ENCODE measurements at places on chromosomes 7 and 10.

DNA sequence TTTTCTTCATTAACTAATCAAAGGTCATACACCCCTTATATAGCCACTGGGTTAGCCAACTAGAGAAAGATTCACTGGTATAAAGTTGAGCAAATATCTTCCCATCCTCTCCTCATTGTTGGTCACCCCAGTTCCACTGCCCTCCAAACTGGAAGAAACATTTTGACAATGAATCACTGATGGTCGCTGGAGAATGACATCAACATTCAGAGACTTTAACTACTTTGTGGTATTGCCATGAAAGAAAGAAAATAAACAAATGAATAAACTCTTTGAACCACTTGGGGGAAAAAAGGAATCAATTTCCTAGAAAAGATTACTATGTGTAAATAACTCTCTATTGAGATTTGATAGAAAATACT, 23.4 kb downstream of the HYCC1 start:
- DNase-seq = no peak

GRCh38 chr10:101670635-101671034, 24.3 kb downstream of the FBXW4 start:
- DNase-seq = no peak

DNA sequence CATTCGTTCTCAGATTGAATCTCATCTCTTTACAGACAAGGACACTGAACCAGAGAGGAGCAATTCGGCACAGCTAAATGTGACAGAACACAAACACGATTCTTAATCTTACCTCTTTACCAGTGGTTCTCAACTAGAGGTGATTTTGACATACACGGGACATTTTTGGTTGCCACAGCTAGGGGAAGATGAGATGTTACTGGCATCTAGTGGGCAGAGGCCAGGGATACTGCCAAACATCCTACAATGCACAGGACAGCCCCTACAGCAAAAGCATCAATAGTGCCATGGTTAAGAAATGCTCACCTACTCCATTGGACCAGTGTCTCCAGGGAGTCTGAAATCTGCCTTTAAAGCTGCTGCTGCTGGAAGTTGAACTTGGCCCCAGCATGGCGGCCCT, 27.3 kb downstream of the PDE1C start:
- no peak for DNase-seq

- DNase-seq = peak; percentile 83
These were observed 35.5 kb upstream of the WAPL start for GRCh38 chr10:86556933-86557649.

DNA sequence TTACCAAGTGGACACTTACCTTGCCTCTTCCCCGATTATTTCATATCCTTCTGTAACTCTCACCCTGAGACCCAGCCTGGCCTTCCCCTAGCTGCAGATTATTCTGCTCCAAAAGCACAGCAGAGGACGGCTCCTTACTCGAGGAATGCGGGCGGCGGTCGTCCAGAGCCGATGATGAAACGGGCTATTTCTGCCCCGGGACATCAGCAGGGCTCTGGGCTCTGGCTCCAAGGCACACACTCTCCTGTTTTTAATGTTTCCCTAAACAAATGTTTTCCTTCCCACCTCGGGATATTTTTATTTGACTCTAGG, 343 bp upstream of the C10orf71 start:
- no peak for DNase-seq

GRCh38 chr10:69974551-69975155, 78.0 kb upstream of the MACROH2A2 start:
- no peak for DNase-seq

GRCh38 chr10:133160826-133161471, 930 bp downstream of the KNDC1 start:
- DNase-seq = no peak

- no peak for DNase-seq
These were observed 460.1 kb downstream of the MAGI2 start for GRCh38 chr7:78993341-78993740.

GRCh38 chr10:132962623-132963429, 20.5 kb upstream of the CFAP46 start:
- no peak for DNase-seq

DNA sequence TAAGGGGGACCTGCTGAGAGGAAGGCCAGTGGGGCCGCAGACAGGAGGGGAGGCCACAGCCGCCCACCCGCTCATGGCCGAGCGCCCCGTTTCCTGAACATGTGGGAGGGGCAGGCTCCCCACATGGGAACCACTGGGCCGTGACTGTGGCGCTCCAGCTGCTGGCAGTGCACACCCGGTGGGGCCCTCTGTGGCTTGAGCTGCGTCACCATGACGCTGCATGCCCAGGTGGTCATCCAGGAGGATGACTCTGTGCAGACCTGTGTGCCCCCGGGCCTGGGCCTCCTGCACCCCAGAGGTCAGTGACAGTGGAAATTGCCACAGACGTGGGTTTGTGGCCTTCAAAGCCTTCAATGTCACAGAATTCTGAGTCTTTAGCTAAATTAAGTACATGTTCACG, 85.1 kb downstream of the MGMT start:
- no peak for DNase-seq

GRCh38 chr7:34133356-34133982, 228.1 kb downstream of the BMPER start:
- no peak for DNase-seq

DNA sequence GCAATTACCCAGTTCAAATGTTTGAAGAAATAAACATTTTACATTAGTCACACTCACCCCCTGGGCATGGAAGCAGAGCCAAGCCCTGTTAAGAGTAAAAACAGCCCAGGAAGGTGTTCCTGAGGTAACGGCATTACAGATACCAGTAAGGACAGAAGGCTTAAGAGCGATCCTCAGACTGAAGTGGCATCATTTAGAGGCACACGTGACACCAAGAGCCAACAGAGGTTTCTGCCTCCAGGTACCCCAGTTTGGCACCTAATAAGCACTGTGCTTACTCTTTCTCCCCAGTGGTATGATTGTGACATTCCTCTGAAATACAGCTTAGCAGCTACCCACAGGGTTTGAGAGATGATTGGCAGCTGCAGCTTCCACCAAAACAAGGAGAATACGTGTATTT, 17.2 kb downstream of the MMS19 start:
- no peak for DNase-seq

- no peak for DNase-seq
These were observed 41.8 kb downstream of the APBB1IP start for GRCh38 chr10:26479766-26480492.

DNA sequence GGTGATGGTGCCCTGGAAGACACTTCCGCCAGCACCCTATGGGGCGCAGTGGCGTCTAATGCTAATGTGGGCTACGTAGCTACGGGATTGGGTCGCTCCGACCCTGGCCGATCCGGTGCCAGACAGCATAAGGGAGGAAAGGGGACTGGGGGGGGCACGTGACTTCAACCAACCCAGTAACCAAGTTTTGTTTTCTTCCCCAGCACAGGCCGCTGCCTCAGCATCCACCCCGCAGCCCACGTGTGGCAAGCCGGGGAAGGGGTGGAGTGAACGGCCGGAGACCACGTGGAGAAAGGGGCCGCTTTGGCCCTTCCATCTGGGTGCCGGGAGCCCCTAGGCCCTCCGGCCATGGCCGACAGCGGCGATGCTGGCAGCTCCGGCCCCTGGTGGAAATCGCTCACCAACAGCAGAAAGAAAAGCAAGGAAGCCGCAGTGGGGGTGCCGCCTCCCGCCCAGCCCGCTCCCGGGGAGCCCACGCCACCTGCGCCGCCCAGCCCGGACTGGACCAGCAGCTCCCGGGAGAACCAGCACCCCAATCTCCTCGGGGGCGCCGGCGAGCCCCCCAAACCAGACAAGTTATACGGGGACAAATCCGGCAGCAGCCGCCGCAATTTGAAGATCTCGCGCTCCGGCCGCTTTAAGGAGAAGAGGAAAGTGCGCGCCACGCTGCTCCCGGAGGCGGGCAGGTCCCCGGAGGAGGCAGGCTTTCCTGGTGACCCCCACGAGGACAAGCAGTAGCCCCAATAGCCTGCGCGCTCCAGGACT, 2.5 kb downstream of the PRR15 start:
- DNase-seq = no peak

DNA sequence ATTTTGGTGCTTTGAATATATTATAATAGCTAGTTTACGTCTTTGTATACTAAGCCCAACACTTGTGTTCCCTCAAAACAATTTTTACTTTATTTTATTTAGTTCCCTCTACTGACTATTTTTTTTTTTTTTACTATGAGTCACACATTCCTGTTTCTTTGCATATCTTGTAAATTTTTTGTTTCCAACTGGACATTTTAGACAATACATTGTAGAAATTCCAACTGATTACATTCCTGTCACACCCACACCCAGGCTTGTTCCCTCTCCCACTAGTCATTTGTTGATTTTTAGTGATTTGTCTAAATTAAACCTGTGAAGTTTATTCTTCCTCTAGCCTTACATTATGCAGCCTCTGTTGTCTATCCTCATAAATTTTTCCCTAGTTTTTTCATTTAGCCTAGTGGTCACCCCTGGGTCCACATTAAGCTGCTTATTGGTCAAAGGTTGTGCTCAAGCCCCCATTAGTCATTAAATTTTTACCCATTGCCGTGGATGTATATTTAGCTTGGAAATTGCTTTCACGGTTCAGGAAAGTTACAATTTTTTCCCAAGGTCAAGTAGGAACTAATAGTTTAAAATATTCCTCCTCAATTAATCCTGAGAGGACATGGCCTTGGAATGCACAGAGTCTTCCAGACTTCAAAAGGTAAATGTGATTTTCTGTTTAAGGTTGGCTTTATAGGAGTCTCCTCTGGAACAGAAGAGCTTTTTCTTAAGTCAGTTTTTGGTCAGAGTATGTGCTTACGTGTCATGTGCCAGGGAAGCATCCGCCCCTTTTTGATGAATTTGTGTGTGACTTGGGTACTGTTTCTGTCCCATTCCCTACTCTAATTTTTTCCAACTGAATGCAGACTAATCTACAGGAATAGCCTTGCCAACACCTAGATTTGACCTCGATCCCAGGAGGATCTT, 207.6 kb upstream of the TMEM72 start:
- no peak for DNase-seq

DNA sequence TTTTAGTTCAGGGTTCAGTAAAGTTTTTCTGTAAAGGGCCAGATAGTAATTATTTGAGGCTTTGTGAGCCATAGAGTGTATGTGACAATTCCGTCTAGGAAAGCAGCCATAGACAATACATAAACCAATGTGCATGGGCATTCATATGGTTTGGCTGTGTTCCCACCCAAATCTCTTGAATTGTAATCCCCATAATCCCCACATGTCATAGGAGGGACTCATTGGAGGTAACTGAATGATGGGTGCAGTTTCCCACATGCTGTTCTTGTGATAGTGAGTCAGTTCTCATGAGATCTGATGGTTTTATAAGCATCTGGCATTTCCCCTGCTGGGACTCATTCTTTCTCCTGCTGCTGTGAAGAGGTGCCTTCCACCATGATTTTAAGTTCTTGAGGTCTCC, 29.9 kb downstream of the SEC61G start:
- no peak for DNase-seq

- DNase-seq = no peak
These were observed 11.1 kb downstream of the ABCB1 start for GRCh38 chr7:87589631-87590030.

DNA sequence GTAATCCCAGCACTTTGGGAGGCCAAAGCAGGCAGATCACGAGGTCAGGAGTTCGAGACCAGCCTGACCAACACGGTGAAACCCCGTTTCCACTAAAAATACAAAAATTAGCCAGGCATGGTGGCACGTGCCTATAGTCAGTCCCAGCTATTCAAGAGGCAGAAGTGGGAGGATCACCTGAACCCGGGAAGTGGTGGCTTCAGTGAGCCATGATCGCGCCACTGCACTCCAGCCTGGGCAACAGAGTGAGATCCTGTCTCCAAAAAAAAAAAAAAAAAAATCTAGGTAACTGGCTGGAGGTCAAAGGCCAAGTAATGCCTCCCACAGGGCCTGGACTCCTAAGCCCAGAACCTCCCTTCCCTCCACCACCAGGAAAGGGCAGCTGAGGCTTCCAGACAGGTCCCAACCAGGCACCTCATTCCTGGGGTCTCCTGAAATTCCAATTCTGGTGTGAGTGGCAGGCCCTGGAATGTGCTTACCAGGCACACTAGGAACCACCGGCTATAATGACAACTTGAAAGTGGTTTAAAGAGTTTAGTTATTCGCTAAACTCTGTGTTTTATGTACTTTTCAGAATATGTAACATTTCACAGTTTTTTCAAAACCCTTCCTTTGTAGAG, 86.9 kb upstream of the TNRC18 start:
- no peak for DNase-seq

GRCh38 chr10:3623746-3624145, 161.3 kb downstream of the KLF6 start:
- DNase-seq = no peak

DNA sequence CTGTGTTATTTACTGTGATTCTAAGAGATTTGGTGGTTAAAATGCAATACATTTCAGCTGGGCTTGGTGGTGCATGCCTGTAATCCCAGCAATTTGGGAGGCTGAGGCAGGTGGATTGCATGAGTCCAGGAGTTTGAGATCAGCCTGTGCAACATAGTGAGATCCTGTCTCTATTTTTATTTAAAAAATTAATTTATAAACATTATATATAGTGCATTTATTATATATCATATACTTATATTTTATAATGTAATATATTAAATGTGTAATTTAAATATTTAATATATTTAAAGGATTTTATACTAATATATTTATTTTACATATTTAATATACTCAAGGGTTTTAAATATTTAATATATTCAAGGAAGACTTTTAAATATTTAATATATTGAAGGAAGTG, 402.8 kb upstream of the PCDH15 start:
- no peak for DNase-seq

DNA sequence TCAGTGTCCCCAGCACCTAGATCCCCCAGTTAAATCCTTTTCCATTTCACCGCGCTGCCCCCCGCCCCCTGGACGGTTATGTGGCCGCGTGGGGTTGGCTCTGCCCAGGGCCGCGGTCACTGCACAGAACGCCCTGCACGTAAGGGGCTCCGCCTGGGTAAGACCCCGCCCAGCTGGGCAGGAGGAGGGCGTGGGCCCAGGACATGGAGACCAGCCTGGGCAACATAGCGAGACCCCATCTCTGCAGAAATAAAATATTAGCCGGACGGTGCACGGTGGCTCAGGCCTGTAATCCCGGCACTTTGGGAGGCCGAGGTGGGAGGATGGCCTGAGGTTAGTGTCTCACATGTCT, 650 bp upstream of the ZFAND2A start:
- no peak for DNase-seq

DNA sequence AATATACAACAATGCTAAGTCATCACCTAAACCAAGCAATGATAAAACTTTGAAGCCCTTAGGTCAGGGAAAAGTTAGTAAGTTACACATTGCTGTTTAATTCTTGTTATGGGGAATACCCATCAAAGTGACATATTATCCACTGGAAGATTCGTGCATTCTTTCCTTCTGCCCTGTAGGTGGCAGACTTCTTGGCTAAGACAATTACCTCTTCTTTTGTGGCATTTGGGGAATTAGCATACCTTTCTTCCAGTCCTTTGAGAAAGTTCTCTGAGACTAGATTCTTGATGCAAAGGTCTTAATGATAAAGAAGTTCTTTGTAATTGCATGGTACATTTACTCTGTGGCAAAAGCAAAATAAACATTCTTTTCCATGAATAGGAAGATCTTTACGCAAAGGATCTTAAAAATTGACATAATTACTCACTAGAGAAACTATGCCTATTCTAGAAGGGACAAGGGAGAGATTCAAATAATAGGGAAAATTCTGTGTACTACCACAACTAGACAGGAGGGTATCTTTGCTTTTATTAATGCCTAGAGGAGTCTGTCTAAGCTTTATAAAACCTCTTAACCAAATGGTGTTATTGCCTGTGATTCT, 395.9 kb downstream of the GRM8 start:
- no peak for DNase-seq
